ENCODE measurements at places on chromosomes 2 and 18.
A peak's percentile ranks its signal among the peaks of the same experiment; 100 is the strongest.

DNA sequence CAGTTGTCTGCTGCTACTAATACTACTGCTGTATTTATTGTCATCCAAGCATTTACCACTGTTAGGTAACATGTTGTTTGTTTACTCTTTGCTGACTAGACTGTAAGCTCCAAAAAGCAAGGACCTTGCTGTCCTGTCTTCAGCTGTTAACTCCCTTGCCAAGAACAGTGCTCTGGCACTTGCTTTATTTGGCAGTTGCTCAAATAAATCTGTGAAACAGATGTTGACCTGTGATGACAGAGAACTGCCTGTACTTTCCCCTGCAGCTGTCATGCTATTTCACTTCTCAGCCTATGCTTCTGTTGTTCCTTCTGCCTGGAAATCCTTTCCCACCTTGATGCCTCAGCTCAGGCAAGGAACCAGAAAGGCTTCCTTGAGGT is 181.2 kb downstream of the ATAD2B start:
- peak; percentile 14 for DNase-seq

DNA sequence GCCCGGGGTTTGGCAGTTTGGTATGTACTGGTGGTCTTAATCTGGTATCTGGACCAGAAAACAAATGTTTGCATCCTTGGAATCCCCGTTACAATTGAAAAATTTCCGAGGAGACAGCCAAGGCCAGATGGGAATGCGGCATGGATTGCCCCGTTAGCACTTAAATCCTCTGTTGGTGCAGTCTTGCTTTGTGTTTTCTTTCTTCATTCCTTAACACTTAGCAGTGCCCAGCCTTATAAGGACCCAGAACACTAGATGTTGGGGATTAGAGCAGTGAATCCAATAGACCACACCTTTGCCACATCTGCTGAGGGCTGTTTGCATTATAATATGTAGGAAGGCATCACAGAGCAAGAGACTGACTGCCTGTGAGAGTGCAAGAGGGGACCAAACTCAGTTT is 12.8 kb upstream of the ZNF532 start:
- no peak for DNase-seq

DNA sequence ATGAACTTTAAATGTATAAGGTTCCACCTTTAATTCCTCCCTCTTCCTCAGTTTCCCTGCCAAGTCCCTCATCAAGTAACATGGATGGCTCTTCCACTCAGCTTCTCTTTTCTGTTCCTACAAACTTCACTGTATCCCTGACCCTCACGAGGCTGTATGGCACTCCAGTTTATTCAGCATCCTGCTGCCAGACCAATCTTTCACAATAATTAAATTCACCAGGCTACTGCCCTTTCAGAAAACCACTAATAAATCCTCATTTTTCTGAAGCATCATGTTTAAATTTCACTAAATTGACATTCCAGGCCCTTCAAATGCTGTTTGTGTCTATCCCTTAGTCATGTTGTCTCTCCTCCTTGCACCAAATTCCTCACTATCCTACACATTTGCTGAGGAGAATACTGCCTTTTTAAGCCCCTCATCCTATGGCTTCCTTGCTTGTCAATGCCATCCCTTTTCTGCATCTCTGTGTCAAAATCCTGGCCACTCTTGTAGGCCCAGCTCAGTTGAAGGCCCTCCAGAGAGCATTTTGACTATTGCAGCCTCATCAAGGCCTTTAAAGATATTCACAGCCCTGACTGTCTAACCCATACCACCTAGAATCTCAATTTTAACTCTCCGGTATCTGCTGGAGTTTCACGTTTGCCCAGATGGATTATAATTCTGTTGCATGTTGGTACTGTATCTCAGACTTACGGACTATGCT is 22.8 kb upstream of the ASNSD1 start:
- no peak for DNase-seq

DNA sequence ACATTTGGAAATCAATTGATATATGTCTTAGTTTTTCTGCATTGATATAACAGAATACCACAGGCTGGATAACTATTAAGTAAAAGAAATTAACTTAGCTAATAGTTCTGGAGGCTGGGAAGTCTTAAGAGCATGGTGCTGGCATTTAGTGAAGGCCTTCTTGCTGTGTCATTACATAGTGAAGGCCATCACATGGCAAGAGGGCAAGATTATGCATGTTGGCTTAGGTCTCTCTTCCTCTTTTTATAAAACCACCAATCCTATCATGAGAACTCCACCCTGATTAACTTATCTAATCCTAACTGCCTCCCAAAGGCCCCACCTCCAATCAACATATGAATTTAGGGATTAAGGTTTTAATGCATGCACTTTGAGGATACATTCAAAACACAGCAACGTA is 225.5 kb upstream of the VRK2 start:
- DNase-seq: no peak

DNA sequence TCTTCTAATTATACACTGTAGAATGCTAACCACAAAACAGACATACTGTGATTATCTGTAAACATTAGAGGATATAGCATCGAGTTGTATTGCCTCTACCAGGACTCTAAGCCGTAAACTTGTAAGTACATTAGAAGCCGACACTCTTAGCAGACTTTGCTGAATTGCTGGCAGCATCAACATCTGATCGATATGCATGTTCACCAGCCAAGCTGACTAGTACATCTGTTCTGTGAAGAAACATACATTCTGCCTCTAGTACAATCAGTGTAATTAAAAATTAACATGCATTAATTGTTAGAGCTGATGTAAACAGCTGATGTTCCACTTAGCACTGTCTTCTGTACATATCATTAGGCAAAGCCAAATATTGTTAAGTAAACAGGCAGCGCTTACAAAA is 502.2 kb downstream of the NR4A2 start:
- DNase-seq: no peak

DNA sequence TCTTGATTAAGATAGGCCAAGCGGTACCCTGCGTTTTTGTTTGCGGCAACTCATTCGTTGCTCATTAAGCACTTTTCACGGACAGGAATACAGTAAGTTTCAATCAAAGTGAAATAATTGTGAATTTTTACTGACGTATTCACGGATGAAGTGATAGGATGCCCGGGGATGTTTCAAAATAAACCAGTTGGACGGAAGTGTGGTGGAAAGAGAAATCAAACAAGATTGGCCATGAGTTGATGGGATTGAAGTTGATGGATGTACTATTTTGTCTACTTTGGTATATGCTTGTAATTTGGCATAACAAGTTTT is 481 bp downstream of the TMEM177 start:
- DNase-seq: no peak

- DNase-seq: no peak
Observed at GRCh38 chr2:137291836-137292570, 526.7 kb downstream of the THSD7B start.

GRCh38 chr2:31978436-31978835 is 32.4 kb downstream of the MEMO1 start:
- no peak for DNase-seq

GRCh38 chr2:71746946-71747501 is 293.7 kb downstream of the DYSF start:
- peak; percentile 99 for DNase-seq

DNA sequence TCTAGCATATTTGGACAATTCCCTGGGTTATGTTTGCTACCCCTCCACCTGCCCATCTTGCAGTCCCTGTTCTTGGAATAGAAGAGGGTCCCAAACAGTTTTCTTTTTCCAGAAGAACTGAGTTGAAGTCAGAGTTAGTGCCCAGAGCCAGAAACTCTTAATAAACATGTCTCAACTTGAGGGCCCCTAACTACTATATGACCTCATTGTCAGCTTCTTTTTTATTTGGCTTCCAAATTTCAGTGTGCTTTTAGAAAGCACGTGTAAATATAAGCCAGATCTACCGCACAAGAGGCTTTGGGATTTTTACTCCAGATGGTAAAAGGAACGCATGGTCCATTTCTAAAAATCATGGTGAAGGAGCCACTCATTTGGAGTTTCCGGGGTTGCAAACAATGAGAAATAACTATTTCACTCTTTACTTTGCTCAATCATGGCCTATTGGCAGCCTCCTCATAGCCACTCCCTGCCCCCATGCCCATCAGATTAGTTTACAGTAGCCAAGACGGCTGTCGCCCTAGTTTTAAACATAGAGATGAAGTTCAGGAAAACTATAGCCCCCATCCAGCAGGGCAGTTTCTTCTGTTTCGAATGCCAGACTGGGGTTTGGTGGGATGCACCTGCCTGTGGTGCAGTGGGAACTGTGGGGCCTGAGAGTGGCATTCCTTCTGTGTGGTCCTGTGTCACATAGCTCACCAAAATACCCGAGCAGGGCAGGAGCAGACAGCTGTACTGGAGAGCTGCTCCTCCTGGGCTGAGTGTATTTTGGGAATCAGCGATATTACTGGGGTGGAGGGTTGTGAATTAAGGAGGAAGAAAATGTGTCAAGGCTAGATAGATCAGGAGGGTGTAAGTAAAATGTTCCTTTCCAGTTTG is 1.7 kb downstream of the MAPRE3 start:
- DNase-seq: peak; percentile 36

GRCh38 chr18:64803471-64803870 is 654.6 kb upstream of the LINC00305 start:
- no peak for DNase-seq

DNA sequence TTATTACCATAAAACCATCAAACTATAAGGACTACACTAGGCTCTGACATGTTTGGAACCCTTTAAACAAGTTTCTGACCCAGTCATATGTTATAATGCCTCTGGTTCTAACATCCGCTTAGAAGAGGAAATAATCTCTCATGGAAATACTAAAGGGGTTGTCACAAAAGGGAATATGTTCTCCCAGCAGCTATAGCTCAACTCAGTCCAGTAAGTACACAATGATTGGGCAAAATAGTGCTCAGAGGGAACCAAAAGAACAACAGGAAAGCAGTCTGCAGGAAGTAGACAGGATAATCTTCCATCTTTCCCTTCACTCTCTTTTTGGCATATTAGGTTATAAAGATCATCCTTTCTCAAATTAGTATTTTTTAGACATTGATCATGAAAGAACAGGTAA is 4.3 kb downstream of the SRBD1 start:
- DNase-seq: no peak

Measured in MG63 (cell line).